Cardiac septum (tissue), 1 donor: ENCODE measurements at places on chromosomes 12 and 14. TPM values are rescaled to one million over a fixed set of nuclear protein-coding genes. Genes with fewer than 3 reads are reported as not detected.

- peak; percentile 31 for DNase-seq
Observed at GRCh38 chr12:119949594-119949993, 39.4 kb upstream of the BICDL1 start.

- DNase-seq, result no peak
Observed at GRCh38 chr14:58563978-58564377, 73.8 kb upstream of the DACT1 start.

GRCh38 chr14:37172936-37173614 is 669 bp upstream of the SLC25A21 start:
- no peak for DNase-seq

DNA sequence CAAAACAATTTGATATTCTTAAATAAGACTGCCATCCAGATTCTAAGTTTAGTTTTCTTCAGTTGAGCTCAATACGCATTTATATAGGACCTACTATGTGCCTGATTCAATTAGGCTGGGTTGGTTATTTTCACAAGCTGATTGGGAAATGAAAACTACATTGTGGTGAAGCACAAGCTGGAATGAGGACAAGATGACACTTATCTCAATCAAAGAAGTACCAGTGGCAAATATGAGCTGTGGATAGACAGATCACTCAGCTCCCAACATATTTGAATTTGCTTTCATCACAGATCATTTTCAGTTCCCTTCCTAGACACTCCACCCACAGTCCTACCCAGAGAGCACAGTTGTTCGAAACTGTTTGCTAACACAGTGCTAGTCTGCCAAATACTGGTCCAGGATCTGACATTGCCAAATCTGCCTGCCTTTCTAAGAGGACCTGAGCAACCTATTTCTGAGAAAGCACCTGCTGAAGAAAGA is 74.7 kb downstream of the LLPH start:
- DNase-seq, result no peak

CCDC184 gene
- total RNA-seq, result 0.67 TPM
